ENCODE measurements at places on chromosomes 6 and 20.

- DNase-seq: no peak
These were observed 12.7 kb upstream of the APMAP start for GRCh38 chr20:25005220-25005619.

DNA sequence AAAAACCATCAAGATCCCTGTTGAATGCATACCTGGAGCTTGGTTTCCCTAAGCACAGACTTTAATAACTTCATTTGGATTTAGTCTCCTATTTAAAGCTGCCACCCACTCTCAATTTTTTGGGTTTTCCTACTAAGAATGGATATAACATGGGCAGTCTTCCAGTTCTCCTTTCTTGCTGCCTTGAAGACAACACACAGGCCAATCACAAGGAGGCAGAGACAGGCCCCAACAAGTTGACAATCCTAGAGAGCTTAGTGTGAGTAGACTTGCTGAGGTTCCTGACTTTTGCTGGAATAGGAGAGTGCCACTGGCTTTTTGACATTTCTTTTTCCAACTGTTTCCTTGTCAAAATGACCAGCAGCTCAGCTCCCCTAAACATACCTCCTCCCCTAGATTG is 112.3 kb upstream of the ESR1 start:
- DNase-seq: no peak

DNA sequence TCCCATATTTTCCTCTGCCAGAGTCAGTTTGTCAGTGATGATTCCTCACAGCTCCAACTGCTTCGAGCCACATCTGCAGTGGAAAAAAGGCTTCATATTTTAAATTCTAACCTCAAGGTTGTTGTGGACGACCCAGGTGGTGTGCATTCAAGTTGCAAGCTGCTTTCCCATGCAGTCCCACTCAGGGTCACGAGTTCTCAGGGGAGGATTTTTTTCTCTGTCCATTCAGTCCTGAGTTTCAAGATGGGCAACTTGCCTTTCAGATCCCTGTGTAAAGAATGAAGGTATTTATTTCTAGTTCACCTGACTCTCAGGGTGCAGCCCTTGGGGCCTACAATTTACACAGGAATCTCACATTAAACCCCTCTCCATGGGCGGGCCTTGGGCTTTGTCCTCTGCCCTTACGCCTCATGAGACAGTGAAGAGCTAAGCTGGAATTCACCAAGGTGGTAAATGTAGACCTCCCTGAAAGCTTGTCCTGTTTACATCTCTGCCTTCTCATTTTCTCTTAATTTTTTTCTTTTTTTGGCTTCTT is 65.9 kb downstream of the TPD52L1 start:
- no peak for DNase-seq

GRCh38 chr6:52363228-52363867 is 1.4 kb downstream of the PAQR8 start:
- DNase-seq: no peak

DNA sequence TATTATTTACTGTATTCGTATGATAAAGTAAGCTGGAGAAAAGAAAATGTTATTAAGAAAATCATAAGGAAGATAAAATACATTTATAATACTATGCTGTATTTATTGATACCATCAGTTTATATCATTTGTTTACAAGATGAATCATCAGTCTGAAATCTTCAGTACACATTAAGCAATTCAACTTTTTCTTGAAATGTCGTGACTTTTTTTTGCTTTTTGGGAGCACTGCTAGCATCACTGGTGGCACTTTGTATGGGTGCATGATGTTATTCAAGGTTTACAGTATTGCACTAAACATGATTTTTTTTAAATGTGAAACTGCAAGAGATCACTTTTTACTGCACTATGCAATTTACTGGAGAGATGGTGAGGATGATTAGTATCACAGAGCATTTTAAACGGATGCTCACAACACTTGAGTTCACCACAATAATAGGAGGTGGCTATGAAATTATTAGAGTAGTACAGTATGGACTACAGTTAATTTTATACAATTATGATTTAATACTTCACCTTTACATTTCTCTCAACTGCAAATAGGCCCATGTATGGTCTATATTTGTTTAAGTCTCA is 85.9 kb downstream of the SNAP25 start:
- DNase-seq: no peak

DNA sequence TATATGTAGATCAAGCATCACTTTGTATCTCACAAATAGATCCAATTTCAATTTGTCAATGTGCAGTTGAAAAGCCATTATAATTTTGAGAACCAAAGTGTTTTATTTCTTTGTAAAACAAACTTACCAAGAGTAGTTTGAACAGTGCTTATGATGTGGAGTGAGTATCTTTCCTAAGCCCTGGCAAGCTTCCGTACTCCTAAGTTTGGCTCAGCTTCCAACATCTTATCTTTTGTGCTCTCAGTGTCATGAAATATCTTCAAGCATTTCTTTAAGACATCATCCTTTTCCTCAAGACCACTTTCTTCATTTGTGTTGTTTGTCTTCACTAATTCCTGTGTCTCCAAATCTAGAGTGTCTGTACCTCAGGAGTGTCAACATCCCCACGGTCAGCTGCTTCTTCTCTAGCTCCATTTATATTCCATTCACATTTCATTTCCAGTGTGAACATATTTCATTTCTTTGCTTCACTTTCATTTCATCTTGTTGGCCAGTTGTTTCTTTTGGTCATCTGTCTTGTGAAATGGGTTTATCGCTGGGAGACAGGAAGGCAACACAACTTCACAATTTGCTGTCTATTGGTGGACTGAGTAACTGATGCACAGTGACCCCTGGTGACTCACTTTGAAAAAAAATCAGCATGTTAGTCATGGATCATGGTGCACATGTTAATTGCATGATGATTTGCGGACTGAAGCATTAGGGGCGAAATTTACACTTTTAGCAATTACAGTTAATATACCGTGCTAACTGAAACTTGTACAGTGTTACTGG is 36.9 kb downstream of the SLC24A3 start:
- DNase-seq: no peak

GRCh38 chr6:121686611-121687023 is 251.2 kb downstream of the GJA1 start:
- no peak for DNase-seq

- no peak for DNase-seq
These were observed 185.7 kb downstream of the SASH1 start for GRCh38 chr6:148528292-148528691.

DNA sequence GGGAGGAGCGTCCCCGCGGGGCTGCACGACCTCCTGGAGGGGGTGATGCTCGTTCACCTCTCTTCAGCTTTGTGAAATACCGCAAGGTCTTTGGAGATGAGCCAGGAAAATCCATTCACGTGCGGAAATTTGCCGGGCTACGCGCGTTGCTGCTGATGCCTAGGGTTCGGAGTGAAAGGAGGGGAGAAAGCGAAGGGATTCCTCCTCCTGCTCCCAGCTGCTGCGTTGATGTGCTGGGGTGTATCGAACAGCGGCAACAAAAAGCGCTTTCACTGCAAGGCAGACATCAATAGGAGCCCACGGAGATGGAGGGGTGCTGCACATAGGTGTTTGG is 391 bp upstream of the B3GAT2 start:
- no peak for DNase-seq

- peak; percentile 50 for DNase-seq
These were observed 158.2 kb upstream of the IMPG1 start for GRCh38 chr6:76230711-76231110.

- no peak for DNase-seq
These were observed 278.3 kb upstream of the PLCB4 start for GRCh38 chr20:8790442-8791074.

DNA sequence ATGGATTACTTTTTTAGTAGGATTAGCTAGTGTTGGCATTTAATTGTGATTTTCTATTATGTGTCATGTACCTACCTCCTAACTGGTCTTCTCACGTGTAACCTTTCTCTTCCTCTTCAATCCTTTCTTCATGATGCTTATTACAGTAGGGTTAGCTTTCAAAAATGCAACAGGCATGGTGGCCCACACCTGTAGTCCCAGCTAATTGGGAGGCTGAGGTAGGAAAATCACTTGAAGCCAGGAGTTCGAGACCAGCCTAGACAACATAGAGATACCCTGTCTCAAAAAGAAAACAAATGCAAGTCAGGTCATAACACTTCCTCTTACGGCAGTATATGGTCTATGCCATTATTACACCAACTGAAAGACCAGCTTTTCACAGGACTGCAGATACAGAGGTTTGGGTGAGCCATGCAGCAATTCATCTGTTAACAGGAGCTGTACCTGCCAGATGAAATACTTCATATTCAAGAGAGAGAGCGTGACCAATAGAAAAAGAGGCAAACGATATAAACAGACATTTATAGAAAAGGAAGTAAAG is 195.0 kb downstream of the TMEM242 start:
- DNase-seq: no peak

DNA sequence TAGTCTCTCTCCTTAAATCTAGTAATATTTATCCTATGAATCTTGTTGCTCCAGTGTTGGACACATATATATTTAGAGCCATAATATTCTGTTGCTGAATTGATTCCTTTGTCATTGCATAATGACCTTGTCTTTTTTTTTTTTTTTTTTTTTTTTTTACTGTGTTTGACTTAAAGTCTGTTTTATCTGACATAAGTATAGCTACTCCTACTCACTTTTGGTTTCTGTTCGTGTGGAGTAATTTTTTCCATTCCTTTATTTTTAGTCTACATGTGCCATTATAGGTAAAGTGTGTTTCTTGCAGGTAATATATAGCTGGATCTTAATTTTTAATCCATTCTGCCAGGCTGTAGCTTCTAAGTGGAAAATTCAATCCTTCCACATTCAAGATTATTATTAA is 166.5 kb downstream of the GMDS start:
- DNase-seq: no peak

DNA sequence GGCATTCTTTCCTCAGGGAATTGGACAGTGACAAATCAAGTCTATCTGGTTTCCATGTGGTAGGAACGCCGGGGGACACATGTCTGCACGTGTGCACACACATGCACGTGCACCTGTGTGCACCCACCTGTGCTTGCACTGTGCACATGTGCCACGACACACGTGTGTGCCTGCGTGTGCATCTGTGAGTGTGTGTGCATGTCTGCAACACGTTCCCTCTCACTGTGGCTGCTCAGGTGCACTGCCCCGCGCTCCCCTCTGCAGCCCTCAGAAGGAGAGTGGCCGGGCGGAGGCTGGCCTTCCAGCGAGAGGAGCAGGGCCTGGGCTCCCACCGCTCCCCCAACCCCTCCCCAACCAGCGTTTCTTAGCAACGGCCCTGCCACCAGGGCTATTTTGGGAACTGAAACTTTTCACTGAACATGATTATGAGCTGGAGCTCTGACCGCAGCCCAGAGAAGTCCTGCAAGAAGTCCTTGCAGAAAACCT is 147.8 kb downstream of the PHACTR3 start:
- no peak for DNase-seq

GRCh38 chr6:170076466-170077165 is 214.3 kb downstream of the DLL1 start:
- DNase-seq: no peak

DNA sequence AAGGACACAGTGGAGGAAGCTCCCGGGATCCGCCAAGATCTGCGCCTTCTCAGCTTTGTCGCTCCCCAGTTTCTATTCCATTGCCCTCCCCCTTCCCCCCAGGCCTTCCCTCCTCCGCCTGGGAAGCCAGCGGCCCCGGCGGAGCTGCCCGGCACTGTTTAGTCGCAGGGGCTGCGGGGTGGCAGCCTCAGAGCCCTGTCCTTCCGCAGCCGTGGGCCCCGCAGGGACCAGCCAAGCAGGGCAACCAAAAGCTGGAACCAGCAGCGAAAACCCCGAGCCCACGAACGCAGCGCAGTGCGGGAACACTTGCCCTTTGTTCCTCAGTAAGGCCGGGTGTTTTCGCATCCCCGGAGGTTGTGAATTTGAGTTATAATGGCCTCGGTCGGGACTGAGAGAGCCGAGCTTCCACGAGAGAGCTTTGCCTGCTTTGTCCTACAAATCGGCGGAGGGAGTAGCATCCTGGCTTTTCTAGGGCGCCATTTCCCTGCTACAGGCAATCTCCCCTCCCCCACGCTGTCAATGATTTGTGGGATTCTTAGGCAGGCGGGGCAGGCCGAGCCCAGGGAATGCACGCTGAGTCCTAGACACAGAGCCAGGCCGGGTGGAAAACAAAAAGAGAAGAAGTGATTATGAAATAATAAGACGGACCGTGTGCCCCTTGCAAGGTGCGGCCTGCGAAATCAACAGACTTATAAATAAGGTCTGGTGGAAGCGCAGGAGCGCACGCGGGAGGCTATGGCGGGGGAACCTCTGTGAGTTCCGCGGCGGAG is 4.0 kb upstream of the TUBB2B start:
- no peak for DNase-seq

- no peak for DNase-seq
These were observed 161.3 kb downstream of the GMPR start for GRCh38 chr6:16399695-16400094.

- DNase-seq: no peak
These were observed 36.1 kb downstream of the SLC22A2 start for GRCh38 chr6:160222491-160222890.

GRCh38 chr6:25295651-25296050 is 16.5 kb downstream of the CARMIL1 start:
- DNase-seq: no peak

DNA sequence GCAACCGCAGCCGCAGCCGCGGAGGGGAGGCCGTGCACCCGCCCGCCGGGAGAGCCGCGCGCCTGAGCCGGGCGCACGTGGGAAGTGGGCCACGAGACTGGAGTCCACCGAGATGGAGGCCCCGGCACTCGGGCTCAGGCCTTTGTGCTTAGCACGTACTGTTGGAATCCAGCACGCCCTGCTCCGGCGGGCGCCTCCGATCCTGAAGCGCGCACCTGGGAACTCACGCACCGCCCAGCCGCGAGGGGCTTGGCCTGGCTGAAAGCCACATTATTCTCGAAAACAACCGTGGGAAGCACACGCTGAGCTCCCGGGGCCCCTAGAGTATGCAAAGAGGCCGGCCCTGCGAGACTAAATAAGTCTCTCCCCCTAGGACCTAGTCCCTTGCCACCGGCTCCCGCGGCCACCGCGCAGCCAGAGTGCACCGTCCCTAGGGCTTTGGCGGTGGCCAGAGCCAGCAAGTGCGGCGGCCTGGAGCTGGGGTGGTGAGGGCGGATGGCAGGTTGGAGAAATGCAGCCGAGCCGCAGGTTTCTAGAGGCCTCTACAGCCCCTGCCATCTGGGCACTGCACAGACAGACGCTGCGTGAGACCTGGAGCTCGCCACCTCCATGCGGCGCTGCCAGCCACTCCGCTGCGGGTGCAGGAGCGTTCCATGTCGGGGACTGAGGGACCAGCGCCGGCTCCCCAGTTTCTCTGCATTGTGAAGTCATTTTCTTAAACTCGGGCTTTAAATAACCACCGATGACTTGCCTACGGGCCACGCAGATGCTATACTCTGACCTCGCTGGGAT is 42.0 kb upstream of the LY86 start:
- DNase-seq: no peak

GRCh38 chr20:51447097-51447764 is 95.3 kb downstream of the NFATC2 start:
- DNase-seq: no peak

DNA sequence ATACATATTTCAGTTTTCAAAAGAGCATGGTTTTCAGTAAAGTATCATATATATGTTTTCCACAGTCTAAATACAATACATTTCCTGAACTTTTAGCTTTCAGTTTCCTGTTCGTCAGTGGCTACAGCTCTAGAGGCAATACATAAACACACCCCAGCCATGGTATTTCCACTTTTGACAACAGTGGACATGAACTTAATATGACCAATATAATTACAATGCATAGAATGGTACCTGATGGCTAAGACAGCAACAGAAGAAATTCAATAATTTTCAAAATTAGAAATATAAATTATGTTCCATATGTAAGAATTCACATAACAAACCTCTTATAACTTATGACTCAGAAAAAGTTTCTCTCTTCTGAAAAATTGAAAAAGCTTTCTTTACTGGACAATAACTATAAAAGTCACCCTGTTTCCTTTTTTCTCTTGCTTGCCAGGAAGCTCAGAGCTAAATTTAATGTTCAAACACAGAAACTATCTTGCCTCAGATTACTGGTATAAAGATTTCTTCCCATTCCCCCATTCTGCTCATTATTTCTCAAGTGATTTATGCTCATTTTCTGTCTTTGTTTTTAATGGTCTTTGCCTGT is 19.2 kb downstream of the FKBP5 start:
- DNase-seq: no peak
